ENCODE measurements at places on chromosomes 7 and 10. TPM values are rescaled to one million over a fixed set of nuclear protein-coding genes. Genes with fewer than 3 reads are reported as not detected.

GRCh38 chr7:158569858-158570323 is 17.7 kb downstream of the PTPRN2 start:
- no peaks in the 10 kb centered on the region for H3K4me1 ChIP-seq
- H3K27ac ChIP-seq, result no peak overlapping the region
- H3K27me3 ChIP-seq, result peaks cover 5% of the 10 kb centered on the region
- no peak overlapping the region for H3K4me3 ChIP-seq
- H3K36me3 ChIP-seq, result no peaks in the 10 kb centered on the region
- DNase-seq, result no peak

The NRG3 gene
- 1.6 TPM for total RNA-seq

The ZNF425 gene
- total RNA-seq, result not detected

DNA sequence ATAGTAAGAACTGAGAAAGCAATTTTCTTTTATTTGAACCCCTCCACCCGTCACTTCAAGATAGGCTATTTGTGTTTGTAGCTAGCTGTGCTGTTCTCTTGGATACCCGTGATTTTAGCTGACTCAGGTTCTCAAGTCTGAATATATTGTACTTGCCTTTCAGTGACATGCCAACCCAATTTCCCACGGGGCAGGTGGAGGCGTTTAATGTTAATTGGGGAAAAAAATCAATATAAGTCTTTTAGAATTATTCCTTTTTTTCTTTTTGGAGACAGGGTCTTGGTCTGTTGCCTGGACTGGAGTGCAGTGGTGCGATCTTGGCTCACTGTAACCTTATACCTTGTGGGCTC is 36.4 kb downstream of the ZRANB1 start:
- no peaks in the 10 kb centered on the region for H3K27me3 ChIP-seq
- H3K27ac ChIP-seq, result no peak overlapping the region
- H3K4me3 ChIP-seq, result no peak overlapping the region
- DNase-seq, result no peak

- H3K4me1 ChIP-seq, result no peaks in the 10 kb centered on the region
- H3K36me3 ChIP-seq, result no peaks in the 10 kb centered on the region
- H3K27ac ChIP-seq, result no peak overlapping the region
- no peaks in the 10 kb centered on the region for H3K27me3 ChIP-seq
Measured at GRCh38 chr7:69276011-69276729, 322.1 kb upstream of the AUTS2 start.

- no peaks in the 10 kb centered on the region for H3K36me3 ChIP-seq
- no peaks in the 10 kb centered on the region for H3K27me3 ChIP-seq
- no peak overlapping the region for H3K27ac ChIP-seq
- DNase-seq, result no peak
- no peaks in the 10 kb centered on the region for H3K4me1 ChIP-seq
Measured at GRCh38 chr7:12820777-12821176, 133.3 kb downstream of the ARL4A start.

- no peaks in the 10 kb centered on the region for H3K27me3 ChIP-seq
- H3K27ac ChIP-seq, result no peak overlapping the region
- no peaks in the 10 kb centered on the region for H3K4me1 ChIP-seq
- H3K36me3 ChIP-seq, result no peaks in the 10 kb centered on the region
- no peak for DNase-seq
- H3K4me3 ChIP-seq, result no peak overlapping the region
Measured at GRCh38 chr10:78375854-78376785, 342.5 kb downstream of the RPS24 start.

- no peak overlapping the region for H3K4me3 ChIP-seq
- no peak for DNase-seq
- no peaks in the 10 kb centered on the region for H3K27me3 ChIP-seq
- no peak overlapping the region for H3K27ac ChIP-seq
- H3K4me1 ChIP-seq, result no peaks in the 10 kb centered on the region
Measured at GRCh38 chr10:99708428-99709012, 23.4 kb downstream of the COX15 start.

- H3K4me3 ChIP-seq, result no peak overlapping the region
- no peaks in the 10 kb centered on the region for H3K4me1 ChIP-seq
- H3K36me3 ChIP-seq, result no peaks in the 10 kb centered on the region
- no peak for DNase-seq
- H3K27me3 ChIP-seq, result no peaks in the 10 kb centered on the region
Measured at GRCh38 chr10:110556969-110557601, 10.4 kb upstream of the SMC3 start.

DNA sequence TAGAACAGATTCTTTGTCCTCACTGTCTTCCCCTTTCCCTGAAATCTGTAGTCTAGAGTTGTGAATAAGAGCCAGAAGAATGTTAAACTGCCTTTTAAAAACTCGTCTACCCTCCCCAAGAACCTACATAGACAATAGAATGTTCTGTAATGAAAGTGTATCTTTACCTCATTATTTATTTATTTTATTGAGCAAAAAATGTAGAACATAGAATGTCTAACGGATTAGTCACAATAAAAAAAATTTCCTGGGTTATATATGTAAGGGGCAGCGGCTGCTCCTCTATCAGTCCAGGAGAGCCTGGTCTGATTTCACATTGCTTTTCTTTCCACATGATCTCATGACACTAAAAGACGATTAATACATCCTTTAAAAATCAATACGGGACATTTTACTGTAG is 135.7 kb downstream of the SDK1 start:
- H3K4me3 ChIP-seq, result no peak overlapping the region
- no peaks in the 10 kb centered on the region for H3K4me1 ChIP-seq
- H3K27me3 ChIP-seq, result no peaks in the 10 kb centered on the region
- no peak overlapping the region for H3K27ac ChIP-seq

DNA sequence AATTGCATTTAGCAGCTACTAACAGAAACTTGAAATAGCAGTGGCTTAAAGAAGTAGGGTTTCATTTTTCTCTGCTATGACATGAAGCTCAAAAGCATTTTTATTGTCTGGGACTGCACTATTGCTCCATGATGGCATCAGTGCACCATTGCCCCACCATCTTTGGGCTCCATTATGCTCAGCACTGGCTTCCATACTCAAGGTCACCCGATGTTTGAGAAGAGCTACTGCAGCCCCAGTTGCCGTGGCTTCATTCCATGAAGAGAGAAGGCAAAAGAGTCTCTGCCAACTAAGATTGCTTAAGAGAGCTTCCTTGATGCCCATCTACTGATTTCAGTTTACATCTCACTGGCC is 192.2 kb upstream of the LRGUK start:
- H3K27ac ChIP-seq, result no peak overlapping the region
- no peaks in the 10 kb centered on the region for H3K4me1 ChIP-seq
- no peak for DNase-seq
- H3K27me3 ChIP-seq, result no peaks in the 10 kb centered on the region
- no peak overlapping the region for H3K4me3 ChIP-seq
- H3K36me3 ChIP-seq, result peaks cover 7% of the 10 kb centered on the region

DNA sequence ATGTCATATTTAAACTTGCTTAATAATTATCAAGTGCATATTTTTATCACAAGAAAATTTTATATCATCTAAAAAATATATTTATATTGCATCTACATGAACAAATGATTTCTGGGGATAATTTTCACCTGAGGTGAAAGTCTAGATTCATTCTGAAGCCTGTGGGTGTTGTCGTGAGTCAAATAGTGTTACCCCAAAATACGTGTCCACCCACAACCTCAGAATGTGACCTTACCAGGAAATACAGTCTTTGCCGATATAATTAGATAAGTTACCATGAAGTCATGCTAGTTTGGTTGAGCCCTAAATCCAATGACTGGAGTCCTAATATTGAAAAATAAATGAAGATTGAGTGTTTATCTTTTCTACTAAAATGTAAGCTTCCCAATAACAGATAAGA is 203.0 kb upstream of the MDFIC start:
- H3K4me3 ChIP-seq, result no peak overlapping the region
- H3K36me3 ChIP-seq, result no peaks in the 10 kb centered on the region
- no peaks in the 10 kb centered on the region for H3K27me3 ChIP-seq
- H3K27ac ChIP-seq, result no peak overlapping the region

DNA sequence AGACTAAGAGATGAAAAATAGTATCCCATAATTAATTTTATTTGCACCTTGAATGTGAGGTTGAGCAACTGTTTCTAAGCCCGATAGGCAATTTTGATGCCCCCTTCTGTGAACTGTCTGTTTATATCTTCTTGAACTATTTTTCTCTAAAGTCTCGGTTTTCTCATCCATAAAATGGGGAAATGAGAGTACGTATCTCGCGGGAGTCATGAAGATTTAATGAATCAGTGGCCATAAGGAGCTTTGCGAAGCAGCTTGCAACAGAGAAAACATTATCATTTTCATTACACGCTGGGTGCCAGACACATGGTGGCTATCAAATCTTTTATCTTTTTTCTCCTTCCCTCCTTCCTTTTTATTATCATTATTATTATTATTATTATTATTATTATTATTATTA is 108.1 kb upstream of the CARD11 start:
- H3K4me1 ChIP-seq, result no peaks in the 10 kb centered on the region
- DNase-seq, result no peak
- no peak overlapping the region for H3K27ac ChIP-seq
- no peaks in the 10 kb centered on the region for H3K36me3 ChIP-seq
- H3K27me3 ChIP-seq, result no peaks in the 10 kb centered on the region

DNA sequence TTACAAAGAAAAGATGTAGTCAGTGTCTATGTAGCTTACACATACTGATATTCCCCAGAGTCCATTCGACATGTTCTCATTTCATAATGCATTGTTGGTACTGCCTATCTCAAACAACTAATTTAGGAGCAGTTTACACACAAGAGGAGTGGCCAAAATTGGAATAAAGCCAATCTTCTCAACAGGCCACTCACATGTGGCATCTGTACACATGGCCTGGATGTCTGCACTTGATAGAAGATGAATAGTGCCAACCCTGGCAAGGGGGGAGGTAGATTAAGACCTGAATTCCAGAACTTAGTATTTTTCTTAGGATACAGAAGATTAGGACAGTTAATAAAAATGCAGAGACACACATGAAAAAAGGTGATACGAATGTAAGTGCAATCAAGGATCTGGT is 125.3 kb upstream of the STARD3NL start:
- H3K4me1 ChIP-seq, result no peaks in the 10 kb centered on the region
- H3K27ac ChIP-seq, result no peak overlapping the region
- DNase-seq, result no peak
- H3K27me3 ChIP-seq, result no peaks in the 10 kb centered on the region
- no peak overlapping the region for H3K4me3 ChIP-seq

The ELFN1 gene
- 7.3 TPM for total RNA-seq

DNA sequence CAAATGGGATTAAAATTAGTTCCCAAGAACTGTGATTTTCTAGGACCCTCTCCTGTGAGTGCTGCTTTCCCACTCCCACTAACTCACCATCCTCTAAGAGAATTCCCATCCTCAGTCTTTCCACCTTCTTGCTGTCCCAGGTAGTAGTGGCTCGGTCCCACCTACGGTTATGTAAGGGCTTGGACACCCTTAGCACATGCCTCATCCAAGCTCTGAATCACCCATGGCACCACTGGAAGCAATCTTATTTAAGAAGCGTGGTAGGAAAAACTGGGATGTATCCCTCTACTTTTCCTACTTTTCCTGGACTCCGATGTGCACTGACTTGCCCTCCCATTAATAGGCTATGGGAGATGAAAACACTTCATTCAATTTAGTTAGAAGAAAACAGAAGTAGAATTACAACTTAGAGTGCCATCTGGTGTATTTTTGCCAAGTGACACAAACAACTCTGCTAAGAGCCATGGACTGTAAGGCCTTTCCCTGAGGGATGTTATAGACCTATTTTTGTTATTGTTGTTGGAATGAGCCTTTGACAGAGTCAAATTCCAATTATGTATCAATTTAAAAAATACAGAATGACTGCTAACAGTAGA is 13.7 kb upstream of the ANKRD22 start:
- no peaks in the 10 kb centered on the region for H3K36me3 ChIP-seq
- DNase-seq, result no peak
- no peaks in the 10 kb centered on the region for H3K27me3 ChIP-seq

DNA sequence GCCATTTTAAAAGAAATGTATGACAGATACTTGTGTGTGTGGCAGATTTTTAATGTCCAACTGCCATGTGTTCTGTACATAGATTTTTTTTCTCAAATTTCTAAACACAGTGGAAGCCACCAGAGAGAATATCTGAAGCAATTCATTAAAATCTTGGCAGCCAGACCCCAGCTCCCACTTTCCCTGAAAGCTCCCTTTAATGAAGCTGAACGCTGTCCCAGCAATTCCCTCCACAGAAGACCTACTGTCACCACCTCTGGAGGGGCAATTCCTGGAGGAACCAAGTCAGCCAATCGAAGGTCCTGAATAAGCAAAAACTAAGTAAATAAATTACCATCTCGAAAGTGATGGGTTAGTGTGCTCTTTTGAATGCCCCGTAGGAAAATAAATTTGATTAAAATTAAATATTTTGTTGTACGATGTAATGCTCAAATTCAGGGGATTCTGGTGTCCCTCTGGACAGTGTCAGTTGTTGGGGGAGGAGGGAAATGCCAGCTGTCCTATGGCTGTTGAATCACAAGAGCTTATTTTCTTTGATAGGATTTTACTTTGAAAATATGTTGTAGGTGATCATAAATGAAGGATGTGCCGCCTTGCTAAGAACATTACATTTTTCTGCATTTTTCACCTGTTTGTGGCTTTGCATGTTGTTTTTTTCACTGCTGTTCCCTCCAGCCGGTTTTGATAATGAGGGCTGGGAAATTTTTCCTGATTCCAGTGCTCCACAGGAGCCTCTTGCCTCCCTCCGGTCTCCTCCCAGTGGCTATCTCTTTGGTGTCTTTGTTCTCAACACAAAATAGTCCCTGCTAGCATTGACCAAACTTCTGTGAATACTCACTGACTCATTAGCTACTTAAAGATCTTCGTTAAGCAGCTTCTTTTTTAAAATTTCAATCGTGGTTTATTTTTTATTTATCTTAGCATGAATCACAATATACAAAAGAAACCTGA is 9.2 kb upstream of the GSAP start:
- no peak for DNase-seq
- H3K27ac ChIP-seq, result no peak overlapping the region
- no peaks in the 10 kb centered on the region for H3K27me3 ChIP-seq
- no peak overlapping the region for H3K4me3 ChIP-seq

DNA sequence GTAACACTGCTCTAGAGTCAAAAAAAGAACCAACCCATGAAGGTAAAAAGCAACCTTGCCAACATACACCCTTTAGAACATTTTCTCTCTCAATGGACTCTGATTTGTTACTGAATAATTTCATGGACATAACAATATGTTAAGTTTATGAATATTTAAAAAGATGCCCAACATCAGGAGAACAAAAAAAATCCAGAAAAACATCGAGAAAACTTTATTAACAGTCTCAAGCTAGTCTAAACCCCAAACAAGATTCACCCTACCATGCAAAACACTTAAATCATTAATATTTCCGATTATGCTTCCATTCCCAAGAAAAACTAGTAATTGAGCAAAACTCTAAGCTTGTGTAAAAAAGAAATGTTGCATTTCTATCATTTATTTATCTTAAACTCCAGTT is 46.7 kb downstream of the OSBPL3 start:
- DNase-seq, result no peak
- H3K4me1 ChIP-seq, result no peaks in the 10 kb centered on the region
- H3K27me3 ChIP-seq, result no peaks in the 10 kb centered on the region

DNA sequence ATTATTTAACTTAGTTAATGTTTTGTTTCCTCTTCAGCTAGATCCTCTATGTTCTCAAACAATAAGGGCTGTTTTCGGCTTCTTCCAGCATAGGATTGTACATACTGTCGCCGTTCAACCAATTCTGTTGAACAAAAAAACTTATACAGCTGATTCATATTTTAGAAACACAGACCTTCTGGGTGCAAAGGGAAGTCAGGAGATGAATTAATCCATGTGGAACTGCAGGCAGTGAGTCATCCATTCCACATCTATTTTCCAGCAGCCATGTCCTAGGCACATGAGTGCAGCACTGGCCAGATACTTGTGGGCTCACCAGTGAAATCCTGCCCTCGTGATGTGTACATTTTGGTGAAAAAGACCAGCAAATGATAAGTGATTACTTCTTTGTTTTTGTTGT is 163.2 kb downstream of the JAZF1 start:
- H3K4me3 ChIP-seq, result no peak overlapping the region
- H3K27ac ChIP-seq, result no peak overlapping the region
- peaks cover 5% of the 10 kb centered on the region for H3K4me1 ChIP-seq
- DNase-seq, result no peak
